ENCODE measurements at places on chromosomes 11 and 22.

- no peak for DNase-seq
Observed at GRCh38 chr11:27451244-27451965, 21.2 kb downstream of the LGR4 start.

- DNase-seq, result peak; percentile 76
Observed at GRCh38 chr22:38051900-38052862, 5.0 kb upstream of the PICK1 start.

DNA sequence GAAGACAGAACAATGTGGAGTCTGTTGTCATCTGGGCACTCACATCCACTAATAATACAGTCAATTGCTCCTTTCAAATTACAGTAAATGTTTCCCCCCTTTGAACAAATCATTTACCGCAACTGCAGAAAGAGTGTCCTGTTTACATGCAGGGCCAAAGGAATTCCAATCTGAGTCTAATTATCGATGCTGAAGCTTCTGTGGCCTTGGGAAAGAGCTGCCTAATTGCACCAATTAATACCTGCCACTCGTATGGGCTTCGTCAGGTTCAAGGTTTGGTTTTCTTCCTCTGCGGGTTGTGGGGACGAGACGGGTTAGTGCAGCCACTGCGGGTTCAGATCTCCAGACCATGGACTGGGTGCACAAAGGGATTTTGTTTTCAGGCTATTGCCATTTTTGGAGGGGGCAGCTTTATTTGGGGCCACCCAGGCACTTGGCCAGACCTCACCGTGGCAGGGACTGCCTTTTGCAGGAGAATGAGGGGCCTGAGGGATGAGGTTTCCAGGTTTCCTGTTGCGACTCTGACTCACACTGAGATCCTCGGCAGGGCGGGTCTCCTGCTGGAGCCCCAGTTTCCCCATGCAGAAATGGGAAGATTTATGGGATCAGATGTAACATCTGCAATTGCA lies 147.6 kb downstream of the MIAT start:
- no peak for DNase-seq

DNA sequence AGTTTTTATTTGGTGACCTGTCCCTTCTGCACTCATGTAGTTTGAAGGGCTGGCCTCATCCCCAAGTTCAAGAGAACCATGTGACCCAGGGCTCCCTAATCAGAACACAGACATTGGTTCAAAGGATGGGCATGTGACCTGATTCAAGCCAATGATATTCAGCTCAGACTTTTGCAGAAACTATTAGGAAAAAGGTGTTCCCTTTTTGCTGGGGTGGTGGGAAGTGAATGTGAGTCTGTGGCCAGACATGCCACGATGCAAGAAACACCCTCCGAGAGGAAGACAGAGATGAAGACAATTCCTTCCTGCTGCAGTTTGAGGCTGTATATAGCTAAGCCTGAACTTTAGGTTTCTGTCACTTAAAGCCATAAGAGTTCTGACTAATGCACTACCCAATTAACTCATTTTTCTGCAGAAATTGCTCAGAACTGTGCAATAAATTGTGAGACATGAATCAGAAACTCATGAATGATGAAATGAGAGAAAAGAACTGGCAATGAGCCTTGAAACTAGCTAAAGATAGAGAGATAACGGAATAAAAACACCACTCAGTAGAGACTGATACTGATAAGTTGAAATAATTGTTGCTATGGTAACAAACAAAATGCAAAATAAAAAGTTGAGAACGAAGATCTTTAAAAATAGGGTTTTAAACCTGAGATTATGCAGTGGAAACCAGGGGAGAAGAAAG lies 9.2 kb upstream of the MAPK1 start:
- DNase-seq, result no peak

- DNase-seq, result peak; percentile 35
Observed at GRCh38 chr11:33735271-33736147, 714 bp downstream of the CD59 start.

DNA sequence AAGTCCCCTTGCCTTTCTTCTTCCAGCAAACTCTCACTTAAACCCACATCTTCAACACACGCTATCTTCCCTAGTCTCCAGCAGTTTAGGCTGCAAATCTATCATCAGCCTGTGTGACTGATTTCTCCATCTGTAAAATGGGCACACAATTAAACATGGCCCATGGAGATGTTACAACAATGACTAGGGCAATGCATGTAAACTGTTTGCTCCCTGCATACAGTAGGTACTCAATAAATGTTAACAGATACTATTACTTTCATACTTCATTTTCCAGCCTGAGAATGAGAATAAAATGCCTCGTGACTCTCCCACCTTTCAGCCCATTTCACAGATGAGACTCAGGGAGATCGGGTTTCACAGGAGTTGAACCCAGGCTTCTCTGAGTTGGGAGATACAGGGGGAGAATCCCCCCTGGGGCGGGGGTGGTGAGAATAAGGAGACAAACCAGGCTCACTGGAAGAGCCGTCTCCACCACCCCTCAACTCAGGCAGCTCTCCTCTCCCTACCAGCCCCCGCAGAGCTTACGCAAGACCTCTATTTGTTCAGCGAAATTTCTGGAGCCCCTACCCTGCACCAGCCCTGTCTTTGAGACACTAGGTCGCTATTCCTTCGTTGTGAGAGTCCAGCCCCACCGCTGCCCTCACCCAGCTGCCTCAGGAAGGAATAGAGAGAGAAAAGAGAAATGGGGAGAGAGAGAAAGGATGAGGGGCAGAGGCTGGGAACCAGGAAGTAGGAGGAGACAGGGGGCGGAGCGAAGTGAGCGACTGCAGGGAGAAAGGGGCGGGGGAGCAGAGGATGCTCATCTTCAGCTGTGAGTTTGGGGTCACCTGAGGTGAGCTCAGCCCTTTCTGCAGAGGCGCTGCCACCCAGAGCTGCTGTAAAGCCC lies 42.1 kb upstream of the KLHL35 start:
- DNase-seq, result peak; percentile 57

- DNase-seq, result no peak
Observed at GRCh38 chr11:99352642-99353041, 331.9 kb downstream of the CNTN5 start.

GRCh38 chr11:115607621-115608221 lies 103.5 kb upstream of the CADM1 start:
- DNase-seq, result no peak

DNA sequence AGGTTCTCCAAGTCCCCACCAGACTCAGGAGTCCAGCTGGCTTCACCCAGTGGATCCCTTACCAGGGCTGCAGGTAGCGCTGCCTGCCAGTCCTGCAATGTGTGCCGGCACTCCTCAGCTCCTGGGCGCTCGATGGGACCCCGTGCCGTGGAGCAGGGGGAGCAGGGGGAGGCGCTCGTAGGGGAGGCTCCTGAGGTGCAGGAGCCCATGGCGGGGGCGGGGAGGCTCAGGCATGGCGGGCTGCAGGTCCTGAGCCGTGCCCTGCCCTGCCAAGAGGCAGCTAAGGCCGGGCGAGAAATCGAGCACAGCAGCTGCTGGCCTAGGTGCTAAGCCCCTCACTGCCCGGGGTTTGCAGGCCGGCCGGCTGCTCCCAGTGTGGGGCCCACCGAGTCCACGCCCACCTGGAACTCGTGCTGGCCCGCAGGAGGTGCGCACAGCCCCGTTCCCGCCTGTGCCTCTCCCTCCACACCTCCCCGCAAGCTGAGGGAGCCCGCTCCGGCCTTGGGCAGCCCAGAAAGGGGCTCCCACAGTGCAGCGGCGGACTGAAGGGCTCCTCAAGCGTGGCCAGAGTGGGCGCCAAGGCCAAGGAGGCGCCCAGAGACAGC lies 792.9 kb upstream of the CCDC179 start:
- no peak for DNase-seq

DNA sequence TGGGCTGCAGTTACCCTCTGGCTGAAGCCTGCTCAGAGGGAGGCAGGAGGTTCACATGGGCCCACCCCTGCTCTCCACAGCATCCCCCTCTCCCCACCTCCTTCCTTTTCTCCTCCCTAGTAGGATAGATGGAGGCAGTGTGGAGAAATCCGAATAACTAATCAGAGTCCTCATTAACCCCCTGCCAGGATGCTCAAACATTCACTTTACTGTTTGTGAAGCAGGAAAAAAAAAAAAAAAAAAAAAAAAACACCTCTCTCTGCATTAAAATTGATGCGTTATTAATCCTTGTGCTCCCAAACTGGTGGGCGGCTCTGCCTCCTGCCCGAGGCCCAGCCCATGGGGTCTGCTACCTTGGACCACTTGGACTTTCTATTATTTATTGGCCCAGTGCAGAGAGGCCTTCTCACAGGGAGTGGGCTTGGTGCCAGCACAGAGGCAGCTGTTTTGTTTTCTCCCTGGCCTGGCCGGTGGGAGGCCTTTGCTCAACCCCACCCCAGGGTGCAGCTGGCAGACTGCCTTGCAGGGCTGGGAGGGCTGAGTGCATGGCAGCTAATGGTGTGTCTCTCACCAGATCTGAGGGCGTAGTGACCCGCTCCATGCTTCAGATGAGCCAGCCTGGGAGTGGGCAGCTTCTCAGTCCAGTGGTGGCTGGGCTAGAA lies 150.7 kb downstream of the PKNOX2 start:
- DNase-seq, result no peak

DNA sequence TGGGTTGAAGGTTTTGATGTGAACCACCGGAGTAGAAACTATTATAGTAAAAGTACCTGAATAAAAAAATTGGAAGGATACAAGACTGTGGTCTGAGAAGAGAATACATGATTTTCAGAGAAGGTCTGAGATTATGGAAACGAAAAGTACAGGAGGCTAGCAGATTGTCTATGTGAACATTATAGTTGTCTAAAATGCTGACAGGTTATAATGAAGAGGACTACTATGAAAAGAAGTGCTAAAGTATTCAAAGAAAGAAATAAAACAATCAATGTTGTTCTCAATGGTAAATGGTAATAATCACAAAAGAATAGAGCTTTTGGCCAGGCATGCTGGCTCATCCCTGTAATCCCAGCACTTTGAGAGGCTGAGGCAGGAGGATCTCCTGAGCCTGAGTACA lies 34.0 kb downstream of the RAB6A start:
- DNase-seq, result no peak

DNA sequence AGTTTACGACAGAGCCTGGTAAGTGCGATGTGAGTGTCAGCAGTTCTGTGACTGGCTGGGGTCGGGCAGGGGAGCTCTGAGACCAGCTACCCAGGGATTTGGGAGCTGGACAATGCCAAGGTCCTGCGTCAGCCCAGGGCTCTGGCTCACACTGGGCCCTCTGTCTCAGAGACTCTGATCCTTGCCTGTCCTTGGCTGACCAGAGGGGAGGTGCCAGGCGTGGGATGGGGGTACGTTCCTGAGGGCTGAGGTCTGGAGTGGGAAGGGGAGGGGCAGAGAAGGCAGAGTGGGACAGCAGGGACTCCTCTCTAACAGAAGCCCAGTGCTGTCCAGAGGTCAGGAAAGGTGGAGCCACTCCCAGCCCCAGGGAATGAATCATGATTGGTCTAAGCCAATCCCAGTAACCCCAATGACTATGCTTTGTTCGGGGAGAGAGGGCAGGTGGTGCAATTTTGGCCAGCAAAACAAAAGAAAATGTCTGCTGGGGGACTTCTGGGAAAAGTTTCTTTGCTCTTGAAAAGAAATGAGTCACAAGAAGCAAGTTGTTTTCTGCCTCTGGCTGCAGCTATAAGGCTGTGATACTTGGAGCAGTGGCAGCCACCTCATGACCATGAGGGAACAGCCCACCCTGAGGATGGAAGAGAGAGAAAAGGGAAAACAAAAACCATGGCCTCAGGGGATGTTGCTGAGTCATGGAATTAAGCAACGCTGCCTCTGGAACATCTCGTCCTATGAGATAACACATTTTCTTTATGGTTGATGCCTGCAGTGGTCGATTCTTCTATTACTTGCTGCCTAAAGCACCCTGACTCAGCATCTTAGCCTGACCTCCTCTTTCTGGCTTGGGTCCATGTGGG lies 108.3 kb downstream of the CHST1 start:
- DNase-seq, result no peak

DNA sequence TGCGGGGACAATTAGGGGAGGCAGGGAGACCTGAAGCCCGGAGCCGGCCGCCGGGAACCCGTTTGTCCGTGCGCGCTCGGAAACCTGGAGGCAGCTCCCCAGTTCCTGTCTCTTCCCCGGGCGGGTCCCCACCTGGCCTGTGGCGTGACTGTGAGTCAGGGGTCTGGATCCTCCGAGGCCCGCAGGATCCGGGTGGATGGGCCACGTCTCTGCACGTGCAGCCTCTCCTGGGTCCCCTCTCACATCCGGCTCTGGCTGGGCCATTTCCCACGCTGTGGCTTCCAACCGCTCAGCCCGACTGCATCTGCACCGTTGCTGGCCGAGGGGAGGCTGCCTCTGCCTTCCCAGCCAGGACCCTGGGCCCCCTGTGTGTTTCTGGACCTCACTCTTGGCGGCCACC lies 14.8 kb upstream of the H19 start:
- DNase-seq, result no peak

DNA sequence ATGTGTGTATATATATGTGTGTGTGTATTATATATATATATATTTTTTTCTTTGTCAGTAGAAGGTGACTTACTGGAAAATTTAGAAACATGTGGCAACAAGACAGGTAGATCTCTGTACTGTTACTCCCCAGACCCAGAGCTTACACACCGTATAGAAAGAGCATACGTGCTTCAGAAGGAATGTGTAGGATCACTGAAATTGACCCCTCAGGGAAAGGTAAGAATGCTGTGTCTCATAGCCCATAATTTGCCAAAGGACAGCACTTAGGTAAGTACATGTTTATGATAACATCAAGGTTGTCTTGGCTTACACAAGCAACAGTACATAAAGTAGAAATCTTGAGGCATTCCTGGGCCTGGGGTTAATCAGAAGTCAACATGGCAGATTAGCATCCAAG lies 54.2 kb upstream of the PDE3B start:
- no peak for DNase-seq

DNA sequence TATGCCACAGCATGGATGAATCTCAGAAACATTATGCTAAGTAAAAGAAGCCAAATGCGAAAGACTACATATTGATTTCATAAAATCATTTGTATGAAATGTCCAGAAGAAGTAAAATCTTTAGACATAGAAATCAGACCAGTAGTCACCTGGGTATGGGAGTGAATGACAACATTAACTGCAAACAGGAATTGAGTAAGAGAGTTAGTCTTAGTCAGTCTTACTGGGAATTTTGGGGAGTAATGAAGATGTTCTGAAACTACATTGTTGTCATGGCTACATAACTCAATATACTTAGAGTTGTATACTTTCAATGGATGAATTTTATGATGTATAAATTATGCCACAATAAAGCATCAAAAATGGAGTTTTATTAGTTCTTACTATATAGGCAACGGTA lies 107.8 kb upstream of the CHORDC1 start:
- no peak for DNase-seq
